ENCODE measurements at places on chromosomes 5 and 9.

DNA sequence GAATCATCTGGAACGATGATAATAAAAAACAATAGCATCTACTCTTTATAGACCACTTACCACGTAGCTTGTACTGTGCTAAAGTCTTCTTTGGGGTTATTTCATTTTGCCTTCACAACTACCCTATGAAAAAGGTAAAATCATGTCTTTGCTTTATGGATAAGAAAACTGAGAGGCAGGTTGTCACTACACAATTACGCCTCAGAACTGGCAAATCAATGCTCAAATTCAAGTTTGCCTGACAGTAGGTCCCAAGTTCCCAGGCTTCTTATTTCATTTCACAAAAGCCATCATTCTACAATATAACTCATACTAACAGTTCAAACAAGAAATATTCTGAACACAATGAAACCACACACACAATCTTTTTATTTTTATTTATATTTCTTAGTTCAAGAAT, 258.5 kb downstream of the GABRB2 start:
- DNase-seq, result no peak

GRCh38 chr5:96616801-96617200, 45.4 kb upstream of the CAST start:
- no peak for DNase-seq

DNA sequence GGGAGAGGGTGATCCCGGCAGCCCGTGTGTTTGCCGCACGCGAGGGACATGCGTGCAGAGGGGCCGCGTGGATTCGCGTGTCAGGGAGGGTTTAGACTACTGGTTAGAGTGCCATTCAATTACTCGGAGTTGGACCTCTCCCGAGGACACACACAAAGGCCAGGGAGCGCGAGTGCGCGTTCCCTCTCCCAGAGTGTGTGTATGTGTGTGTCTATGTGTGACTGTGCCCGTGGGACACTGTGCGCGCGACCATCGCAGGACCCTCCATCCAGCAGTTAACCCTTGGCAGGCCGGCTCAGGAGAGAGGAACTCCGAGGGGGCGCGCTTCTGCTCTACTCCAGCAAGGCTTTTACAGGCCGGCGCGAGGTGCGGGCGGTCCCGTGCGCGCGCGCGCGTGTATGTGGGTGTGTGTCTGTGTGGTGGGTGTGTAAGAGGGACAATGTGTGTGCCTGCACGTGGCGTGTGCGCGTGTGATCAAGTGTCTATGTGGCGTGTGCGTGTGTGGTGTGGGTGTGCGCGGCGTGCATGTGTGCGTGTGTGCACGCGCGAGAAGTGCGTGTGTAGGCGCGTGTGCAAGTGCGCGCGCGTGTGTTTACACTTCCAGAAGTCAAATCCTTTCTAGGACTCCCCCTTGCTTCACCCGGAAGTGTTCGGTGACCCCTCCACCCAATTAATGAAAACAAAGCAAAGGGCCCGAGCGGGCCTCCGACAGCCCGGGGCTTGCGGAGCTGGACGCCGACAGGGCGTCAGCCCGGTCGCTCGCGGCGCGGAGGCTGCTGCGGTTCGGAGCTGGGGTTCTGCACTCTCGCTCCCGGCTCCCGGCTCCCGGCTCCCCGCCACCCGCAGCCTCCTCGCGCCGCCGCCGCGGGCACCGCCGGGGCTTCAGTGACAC, 75.3 kb upstream of the TBCA start:
- no peak for DNase-seq

DNA sequence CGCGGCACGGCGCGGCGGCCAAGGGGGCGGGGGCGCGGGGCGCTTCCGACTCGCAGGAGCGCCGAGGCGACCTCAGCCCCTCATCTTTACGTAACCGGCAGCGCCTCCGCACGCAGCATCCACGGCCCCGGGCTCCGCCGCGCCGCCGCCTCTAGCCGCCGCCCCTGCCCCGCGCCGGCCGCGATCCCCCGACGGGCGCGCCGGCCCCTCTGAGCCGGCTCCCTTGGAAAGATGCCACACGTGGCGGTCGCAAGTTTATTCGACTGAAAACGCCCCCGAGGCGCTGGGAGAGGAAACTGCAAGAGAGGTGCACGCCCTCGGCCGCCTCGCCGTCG, 1.0 kb downstream of the KLF9 start:
- peak; percentile 52 for DNase-seq

- DNase-seq, result no peak
Observed at GRCh38 chr5:131067636-131068035, 97.4 kb downstream of the HINT1 start.

DNA sequence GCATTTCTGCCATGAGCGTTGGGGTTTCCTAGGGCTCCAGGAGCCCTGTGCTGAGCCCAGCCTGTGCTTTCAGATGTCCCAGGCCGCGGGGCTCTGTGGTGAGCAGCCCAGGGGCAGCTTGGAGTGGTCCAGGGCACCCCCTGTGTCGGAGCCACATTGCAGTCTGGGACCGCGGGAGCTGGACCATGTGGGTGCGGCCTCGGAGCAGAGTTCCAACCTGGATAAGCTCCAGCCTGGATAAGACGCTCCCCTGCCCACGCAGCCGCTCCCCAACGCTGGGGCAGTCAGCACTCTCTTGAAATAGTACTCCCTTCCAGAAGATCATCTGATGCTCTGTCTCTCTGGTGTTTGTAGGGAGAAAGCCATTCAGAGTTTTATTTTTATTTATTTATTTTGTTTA, 111.1 kb downstream of the WNK2 start:
- no peak for DNase-seq

GRCh38 chr5:56549096-56549886, 266.1 kb upstream of the MAP3K1 start:
- no peak for DNase-seq

DNA sequence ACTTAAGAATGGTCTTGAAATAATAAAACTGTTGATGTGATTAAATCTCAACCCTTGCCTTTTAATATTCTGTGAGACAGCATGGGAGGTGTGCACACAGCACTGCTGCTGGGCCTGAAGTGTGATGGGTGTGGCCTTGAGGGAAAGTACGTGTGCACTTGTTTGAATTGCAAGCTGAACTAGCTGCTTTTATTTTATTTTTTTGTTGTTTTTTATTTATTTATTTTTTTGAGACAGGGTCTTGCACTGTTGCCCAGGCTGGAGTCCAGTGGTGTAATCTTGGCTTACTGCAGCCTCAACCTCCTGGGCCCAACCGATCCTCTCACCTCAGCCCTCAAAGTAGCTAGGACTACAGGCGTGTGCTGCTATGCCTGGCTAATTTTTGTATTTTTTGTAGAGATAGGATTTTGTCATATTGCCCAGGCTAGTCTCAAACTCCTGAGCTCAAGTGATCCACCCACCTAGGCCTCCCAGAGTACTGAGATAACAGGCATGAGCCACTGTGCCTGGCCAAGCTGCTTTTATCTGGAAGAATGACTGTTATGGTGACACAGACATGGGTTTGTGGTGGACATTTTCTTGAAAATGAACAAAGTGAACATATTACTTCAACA, 58.9 kb downstream of the GPR107 start:
- DNase-seq, result no peak

DNA sequence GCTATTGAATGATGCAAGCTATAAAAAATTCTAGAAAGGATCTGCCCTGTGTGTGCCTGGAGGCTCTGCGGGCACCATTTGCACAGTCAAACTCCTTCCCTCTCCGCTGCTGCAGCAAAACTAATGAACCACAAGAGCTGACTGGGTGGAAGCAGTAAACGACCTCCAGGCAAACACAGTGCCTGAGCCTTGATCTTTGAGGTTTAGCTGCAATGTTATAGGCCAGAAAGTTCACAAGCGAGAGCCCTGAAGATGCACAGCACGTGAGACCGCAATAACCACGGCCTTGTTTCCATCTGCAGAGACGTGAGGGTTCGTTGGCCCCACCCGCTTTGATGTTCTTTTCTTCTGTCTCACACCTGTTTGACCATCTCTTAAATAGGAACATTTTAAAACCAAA, 69.2 kb upstream of the S1PR3 start:
- DNase-seq, result peak; percentile 20

DNA sequence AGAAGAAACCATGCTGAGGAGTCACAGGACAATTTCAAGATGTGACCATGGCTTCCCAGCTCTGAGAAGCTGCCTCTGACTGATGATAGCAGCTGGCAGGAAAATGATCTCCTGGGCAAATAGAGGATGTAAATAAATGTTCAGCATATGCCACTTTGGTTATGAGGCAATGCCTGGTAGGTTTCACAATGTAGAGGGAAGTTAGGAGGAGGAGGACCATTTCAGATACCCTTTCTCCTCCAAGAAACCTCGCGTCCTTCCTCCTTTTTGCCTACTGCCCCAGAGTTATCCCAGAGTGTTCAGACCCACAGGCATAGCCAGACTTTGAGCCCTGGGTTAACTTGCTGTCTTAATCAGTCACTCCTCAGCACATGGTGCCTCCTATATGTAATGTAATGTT, 541.6 kb upstream of the DAP start:
- DNase-seq, result no peak

- DNase-seq, result no peak
Observed at GRCh38 chr9:125189011-125189360, 617 bp downstream of the PPP6C start.

GRCh38 chr9:131605770-131606590, 60.7 kb downstream of the PRRT1B start:
- no peak for DNase-seq

DNA sequence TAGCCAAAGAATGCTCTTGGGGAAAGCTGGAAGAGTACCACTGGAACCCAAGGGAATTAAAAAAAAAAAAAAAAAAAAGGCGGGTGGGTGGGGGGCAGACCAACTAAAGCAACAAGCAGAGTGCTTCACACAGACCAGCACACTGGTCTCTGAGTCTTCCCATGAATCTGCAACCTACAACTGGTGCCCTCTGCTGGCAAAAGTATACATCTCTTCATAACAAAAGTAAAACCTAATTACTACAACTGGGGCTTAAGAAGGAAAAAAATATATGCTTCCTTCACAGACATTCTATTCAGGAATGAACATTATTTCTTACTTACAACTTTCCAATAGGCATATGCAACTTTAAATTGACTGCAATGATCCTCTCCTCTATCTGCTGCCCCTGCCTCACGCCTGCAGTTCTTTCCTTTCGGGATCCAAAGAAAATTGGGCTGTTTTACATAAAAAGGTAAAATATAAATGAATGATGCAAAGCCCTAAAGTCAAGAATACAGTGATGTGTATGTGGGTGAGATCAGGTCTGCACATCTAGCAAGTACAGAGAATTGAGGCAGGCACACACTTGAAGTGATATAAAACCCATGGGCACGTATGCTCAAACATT, 7.2 kb upstream of the KLHL3 start:
- DNase-seq, result no peak

GRCh38 chr9:32472344-32472743, 53.7 kb downstream of the RIGI start:
- no peak for DNase-seq

Measured in stimulated activated CD4-positive, alpha-beta T cell treated with anti-CD3 and anti-CD28 coated beads, Interleukin-15, amount 100 ng/mL, for 48 hours (primary cell).